CD4-positive, alpha-beta T cell treated with Interferon alpha-2 for 1 hour (primary cell): ENCODE measurements at places on chromosomes 12 and 14.

- no peak for DNase-seq
These were observed 173.6 kb downstream of the PHETA1 start for GRCh38 chr12:111195316-111195715.

DNA sequence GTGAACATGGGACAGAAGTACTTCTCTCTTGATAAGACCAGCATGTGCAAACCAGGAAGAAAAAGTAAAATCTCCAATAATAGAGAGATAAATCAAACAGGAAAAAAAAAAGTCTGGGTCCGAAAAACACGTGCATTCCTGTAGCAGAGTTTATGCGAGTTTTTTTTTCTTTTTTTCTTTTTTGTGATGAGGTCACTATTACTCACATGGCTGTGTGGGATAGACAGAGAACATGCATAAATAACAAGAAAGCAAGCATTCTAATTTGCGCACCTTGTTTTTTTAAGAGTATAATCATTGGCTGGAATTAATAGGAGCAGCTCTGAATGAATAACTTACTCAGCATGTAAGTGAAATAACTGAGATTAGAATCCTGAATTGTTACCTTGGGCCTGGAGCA is 91.9 kb upstream of the CPM start:
- no peak for DNase-seq

GRCh38 chr12:75481774-75482173 is 1.2 kb downstream of the GLIPR1 start:
- DNase-seq = no peak

- no peak for DNase-seq
These were observed 60.8 kb upstream of the RIMBP2 start for GRCh38 chr12:130776857-130777339.
